ENCODE measurements at places on chromosomes 6 and 20.

- DNase-seq: peak; percentile 92
Observed at GRCh38 chr6:106546691-106547414, 82.4 kb downstream of the RTN4IP1 start.

- DNase-seq: no peak
Observed at GRCh38 chr20:43536817-43537440, 21.9 kb upstream of the SGK2 start.

DNA sequence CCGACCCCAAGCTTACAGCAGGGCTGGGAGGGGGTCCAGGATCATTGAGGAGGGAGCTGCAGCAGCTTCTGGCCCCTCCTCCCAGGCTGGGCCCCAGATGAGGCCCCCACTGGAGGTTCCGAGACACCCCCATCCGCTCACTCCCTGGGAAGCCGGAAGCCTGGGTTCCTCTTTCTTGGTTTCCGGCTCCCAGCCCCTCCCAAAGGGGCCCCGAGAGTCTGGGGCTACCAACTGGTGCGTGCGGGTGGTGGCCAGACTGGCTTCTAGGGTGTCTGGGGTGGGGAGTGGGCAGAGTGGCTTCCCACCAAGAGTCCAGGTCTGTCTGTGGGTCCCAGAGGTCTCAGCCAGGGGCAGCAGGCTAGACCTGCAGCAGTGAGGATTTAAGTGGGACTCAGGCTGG lies 2.2 kb downstream of the RGS19 start:
- no peak for DNase-seq

DNA sequence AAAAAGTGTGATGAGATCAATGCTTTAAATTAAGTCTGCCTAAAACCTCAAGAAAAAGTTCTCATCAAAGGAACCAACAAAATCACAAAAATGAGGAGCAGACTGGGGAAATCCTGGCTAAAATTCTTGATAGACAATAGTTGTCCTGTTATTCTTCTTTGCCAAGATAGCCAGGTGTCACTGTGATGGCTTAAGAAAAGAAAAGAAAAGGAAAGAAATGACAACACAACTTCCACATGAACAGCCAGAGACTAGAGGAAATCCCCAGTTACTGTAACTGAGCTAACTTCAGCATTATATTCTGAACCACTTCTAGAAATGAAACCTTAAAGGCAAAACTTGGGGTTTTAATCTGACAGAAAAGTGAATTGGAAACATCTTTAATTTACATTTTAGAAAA lies 129.6 kb downstream of the CD24 start:
- DNase-seq: no peak

- peak; percentile 64 for DNase-seq
Observed at GRCh38 chr6:129766959-129767728, 57.2 kb upstream of the ARHGAP18 start.

DNA sequence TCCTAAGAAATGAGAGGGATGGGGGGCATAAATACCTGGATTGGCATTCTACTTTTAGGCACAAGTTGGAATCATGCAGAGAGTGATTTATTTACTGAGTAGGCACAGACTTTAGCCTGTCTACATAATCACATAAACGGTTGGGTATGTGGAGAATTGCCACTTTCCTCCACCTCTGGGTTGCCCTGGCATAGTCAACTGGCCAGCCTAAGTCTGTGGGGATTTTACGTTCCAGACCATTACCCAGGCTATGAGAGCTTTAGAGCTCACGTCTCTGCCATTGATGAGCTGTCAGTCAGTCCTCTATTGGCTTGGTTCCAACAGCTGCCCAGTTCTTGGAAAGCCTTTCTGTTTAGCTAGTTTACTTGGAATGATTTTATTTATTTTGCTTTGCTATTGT lies 5.0 kb upstream of the BHLHE23 start:
- DNase-seq: no peak

DNA sequence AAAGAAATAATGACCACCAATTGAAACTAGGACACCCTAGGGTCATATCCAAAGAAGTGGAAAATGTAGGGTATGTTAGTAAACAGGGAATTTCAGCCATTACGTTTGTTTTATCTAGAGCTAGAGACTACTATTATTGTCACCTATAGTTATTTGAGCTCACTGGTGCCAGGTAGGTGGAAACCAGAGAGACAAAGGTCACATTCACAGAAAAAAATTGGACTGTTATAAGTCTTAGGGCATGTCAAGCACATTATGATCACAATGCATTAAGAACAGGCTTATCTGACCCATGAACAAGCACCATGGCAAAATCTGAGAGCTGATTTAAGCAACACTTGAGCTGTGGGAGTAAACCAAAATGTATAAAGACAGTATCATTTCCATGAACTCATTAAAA lies 530.1 kb upstream of the CITED2 start:
- no peak for DNase-seq

GRCh38 chr6:162960679-162961457 lies 233.1 kb downstream of the PACRG start:
- DNase-seq: no peak

GRCh38 chr20:42100137-42100704 lies 482.0 kb upstream of the CHD6 start:
- no peak for DNase-seq

DNA sequence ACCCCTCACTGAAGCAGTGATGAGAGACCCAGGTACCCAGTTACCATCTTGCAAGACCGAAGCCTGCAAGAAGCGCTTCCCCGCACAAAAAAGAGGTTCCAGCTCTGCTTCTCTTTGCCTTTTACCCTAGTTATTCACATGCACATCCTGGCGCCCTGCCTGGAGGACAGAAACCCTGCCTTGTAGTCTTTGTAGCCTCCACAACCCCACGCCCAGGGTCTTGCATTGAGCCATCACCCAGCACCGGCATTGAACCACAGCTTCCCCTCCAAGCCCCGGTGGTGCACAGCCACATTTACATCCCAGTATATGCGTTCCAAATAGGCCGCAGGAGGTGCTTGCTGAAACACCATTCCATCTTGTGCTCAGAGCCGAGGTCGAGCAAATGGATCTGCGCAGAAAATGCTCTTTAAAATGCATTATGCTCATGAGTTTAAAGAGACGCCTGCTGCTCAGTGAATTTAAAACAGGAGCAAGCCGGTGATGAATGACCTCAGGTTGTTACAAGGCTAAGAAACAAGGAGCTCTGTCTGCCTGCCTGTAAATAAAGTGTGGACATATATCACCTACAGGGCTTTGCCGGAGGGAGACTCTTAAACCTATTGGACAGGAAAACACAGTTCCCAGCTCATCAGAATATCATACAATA lies 61.7 kb downstream of the GNAS-AS1 start:
- no peak for DNase-seq

- no peak for DNase-seq
Observed at GRCh38 chr6:104633125-104633524, 226.6 kb downstream of the HACE1 start.

Data from mammary epithelial cell (primary cell).